Suprapubic skin (tissue), 4 donors: ENCODE measurements at places on chromosomes 7 and 10.

DNA sequence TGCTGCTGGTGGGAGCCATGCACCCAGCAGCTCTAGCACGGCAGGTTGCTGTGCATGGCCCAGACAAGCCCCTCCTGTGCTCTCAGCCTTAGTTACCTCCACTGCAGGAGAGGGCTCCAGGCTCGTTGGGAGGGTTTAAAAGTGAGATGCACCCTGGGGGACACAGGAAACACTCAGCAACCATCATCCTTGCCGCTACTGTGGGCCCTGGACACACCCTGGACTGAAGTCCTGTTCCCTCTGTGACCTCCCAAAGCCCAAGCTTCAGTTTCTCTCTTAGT lies 49.0 kb downstream of the FOXL3 start:
- no peak for DNase-seq

DNA sequence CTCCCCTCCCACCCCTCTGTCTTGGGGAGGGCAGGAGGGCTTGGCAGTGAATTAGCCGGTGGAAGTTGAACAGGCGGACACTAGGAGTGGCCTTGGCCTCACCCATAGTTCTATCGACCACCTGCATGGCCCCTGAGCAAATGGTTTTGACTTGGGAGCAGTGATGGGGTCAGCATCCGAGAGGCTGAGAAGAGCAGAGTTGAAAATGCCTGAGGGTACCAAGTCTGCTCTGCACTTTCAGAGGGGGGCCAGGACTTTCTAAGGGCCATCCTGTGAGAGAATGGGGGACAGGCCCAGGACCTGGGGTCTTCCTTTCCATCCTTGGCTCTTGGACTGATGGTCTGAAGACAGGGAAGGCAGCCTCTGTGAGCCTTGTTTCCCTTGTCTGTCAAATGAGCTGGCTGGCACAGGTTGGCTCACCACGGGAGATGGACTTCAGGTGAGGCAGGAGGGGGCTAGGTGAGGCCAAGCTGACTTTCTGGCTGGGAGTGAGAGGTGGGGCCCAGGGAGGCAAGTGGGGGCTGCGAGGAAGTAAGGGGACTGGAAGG lies 29.4 kb downstream of the CDH23 start:
- no peak for DNase-seq

GRCh38 chr10:20809631-20810030 lies 87.5 kb downstream of the NEBL start:
- no peak for DNase-seq

- no peak for DNase-seq
Measured at GRCh38 chr7:142120524-142120923, 9.0 kb downstream of the MGAM2 start.

DNA sequence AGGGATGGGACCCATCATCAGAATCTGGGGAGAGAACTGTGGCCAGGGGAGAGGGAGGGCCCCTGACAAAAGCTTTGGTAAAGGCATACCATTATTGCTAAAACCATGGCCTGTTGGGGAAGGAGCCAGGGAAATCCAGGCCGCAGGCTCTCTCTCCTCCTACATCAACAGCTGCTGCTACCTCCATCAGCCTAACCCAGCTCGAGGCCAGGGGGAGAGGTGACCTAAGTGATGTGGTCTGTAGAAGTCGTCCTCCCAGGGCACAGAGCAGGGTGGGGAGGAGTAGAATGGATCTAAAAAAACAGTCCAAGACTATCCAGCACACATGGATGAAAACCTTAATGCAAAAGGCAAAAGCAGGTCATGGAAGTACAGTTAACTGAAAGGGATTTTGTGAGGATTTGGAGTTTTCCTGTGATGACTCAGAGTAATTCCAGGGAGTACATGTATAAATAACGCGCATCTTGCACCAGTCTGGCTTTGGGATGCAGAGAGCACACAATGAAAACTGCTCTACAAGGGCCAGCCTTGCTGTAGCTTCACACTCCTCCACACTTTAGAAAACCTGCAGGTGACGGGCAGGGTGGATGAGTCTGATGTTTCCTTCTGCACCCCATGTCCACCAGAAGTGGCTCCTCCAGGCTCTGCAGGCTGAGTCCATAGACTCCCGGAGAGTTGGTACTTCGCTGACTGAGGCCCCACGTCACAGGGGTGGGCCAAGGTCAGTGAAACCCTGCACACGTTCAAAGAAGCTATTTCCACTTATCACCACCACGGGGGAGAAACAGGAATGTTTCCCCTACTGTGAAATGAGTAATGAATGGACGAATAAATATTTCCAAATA lies 38.5 kb upstream of the MSMB start:
- no peak for DNase-seq

GRCh38 chr10:99382176-99382575 lies 48.2 kb downstream of the GOT1 start:
- DNase-seq: no peak

GRCh38 chr10:29630205-29631048 lies 4.3 kb downstream of the SVIL start:
- DNase-seq: no peak

DNA sequence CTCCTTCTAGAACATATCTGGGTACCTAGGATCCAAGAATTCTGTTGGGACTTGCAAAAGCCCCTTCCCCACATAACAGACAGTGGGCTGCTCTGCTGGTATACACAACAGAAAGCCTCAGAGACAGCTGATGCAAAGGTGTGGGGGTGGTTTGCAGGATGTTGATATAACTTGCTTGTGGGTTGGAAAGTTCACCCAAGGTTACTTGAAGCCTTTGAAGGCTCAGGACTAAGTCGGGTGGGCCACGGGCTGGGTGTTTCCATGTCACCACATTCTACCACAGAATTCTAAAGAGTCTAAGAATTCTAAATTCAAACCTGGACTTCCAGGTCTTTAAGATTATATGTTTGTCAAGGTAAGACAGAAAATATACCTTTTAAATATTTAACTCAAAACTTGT lies 7.4 kb upstream of the NRCAM start:
- no peak for DNase-seq

- no peak for DNase-seq
Measured at GRCh38 chr10:16777473-16778370, 39.5 kb downstream of the RSU1 start.

GRCh38 chr7:138032186-138032585 lies 30.3 kb upstream of the CREB3L2 start:
- no peak for DNase-seq

GRCh38 chr7:27116962-27117886 lies 13.3 kb downstream of the HOXA4 start:
- DNase-seq: no peak

- no peak for DNase-seq
Measured at GRCh38 chr7:125278318-125278717, 348.7 kb upstream of the POT1 start.

GRCh38 chr10:59538623-59539022 lies 171.0 kb downstream of the SLC16A9 start:
- no peak for DNase-seq

DNA sequence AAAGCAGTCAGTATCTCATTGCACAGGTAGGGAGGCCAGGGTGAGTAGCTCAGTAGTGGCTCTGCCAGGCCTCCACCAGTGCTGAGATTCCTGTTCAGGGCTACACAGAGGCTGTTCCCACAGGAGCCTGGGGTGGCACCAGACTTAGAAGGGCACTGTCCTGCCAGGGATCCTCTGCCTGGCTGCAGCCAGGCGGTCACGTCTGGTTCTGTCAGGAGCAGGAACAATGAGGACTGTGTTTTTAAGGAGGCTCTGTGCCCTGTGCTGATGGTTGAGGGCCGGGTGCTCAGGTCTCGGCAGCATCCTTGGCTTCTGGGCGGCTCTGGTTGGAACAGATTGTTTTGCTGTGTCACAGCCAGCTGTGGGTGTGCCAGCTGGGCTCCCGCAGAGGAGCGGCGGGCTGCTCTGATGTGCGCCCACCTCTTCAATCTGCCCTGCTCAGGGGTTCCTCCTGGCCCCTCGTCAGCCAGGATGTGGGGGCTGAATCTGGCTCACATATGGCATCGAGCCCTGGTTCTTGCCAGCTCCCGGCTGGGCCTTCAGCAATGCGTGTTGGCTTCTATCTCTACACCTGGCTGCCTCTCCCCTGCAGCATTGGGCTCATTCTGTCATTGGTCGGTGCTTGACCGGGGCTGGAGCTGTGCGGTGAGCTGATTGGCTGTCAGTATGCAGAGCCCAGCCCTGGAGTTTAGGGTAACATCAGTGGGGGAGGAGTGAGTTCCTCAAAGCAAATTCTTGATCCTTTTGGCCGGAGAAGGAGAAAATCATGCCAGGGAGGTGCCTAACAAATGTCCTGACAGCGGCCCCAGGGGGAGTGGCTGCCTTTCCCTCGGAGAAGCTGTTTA lies 41.2 kb downstream of the TACR2 start:
- DNase-seq: no peak

- no peak for DNase-seq
Measured at GRCh38 chr7:55258631-55259030, 106.5 kb upstream of the LANCL2 start.

GRCh38 chr7:24778543-24779282 lies 21.4 kb upstream of the GSDME start:
- DNase-seq: no peak

GRCh38 chr7:108459922-108460551 lies 3.8 kb upstream of the NRCAM start:
- no peak for DNase-seq

DNA sequence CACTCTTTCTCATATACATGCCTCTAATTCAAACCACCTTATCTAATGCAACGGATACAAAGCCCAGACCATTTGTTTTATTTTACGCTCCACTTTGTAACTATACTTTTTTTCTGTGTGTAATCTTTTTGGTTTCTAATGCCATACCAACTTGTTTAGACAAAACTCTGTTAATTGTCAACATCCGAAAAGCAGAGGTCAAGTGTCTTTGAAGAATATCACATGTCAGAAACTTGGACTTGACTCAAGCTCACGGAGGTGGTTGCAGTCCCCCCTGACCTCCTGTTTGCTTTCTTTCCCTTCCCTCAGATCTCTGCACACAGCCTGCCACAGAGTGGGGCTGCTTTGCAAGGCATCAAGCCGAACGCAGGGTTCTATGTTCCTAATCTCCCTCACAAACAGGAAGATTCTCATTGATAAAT lies 698.9 kb downstream of the PARD3 start:
- no peak for DNase-seq

DNA sequence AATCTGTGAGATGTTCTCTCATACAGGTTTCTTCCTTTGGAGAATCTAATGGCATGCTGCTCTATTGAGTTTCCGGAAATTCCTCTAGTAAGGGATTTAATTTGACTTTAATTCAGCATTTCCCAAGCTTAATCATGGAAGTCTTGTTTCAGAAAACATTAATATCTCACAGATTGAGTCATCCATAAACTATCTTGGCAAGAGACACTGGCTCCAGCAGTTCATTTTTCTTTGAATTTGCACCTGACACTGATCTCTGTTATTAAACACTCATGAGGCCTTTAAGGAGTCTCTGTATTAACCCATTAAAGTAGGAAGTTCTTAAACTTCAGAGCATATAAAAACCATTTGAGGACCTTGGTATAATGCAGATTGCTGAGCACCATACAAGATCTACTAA lies 3.6 kb upstream of the ITGB8 start:
- no peak for DNase-seq

DNA sequence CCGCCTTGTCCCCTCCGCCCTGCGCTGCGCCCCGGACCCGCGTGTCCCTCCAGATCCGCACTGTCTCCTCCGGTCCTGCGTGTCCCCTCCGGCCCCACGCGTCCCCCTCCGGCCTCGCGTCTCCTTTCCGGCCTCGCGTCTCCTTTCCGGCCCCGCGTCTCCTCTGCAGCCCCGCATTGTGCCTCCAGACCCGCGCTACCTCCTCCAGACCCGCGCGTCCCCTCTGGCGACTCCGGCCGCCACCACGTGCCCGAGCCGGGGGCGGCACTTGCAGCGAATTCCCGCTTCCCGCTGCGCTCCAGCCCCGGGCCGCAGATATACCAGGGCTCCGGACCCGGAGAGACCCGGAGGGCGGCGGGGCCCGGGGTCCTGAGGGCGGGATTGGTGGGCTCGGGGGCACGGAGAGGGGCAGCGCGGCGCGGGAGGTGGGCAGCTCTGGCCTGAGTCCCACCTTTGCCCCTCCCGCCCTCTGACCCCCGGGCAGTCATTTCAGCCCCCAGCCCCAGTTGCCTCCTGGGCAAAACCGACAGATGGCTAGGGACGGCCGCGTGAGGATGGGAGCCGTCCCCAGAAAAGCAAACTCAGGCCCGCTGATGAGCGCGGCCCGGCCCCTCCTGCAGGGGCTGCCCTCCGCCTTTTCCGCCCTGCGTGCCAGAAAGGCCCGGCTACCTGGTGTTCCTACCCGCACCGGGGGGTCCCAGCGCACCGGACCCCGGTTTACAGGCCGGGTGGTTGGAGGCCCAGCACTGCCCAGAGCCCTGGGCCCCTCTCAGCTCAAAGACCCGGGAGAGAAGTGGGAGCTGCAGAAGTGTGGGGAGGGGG lies 56.5 kb downstream of the RBM17 start:
- no peak for DNase-seq

DNA sequence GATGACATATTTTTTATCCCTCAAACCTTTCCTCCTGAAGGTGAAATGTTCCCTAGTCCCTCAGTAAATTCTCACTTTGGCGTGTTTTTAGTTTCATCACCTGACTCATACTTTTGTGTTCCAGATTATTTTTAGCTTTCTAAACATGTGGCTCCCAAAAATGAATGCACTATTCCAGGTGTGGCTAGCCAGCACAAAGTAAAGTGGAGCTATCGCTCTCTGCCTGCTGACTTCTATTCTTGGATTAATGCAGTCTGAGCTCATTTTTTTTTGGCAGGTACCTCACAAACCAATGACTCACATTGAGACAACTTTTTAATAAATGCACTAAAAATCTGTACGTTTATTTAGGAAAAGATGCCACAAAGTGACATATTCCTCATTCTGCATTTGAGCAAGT lies 58.8 kb upstream of the LANCL2 start:
- no peak for DNase-seq

DNA sequence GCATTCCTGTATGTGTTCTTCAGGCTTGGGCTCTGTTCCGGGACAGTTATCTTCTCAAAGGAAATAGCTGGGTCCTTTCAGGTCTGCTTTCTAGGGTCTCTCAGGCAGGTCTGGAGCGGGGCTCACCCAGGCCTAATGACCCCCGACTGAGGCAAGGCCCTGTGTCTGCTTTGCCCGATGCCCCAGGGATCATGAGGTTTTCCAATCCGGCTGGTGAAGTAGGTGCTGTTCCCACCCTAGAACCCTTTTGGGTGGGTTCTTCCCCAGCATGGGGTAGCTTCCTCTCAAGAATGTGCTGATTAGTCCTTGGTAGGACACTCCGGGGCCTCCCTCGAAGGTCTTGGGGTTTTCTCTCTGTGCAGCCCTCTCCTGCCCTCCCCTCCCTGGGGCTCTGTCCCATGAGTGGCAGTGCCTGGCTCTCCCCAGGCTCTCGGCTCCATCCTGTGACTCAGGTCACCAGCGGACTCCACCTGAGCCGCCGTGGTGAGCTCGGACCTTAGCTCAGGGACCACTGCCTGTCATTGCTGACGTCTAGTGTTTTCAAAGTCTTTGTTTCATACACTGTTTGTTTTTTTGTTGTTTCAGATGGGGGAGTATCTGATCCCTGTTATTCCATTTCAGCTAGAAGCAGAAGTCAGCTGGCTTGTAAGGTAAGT lies 71.0 kb upstream of the NKX6-2 start:
- DNase-seq: no peak

DNA sequence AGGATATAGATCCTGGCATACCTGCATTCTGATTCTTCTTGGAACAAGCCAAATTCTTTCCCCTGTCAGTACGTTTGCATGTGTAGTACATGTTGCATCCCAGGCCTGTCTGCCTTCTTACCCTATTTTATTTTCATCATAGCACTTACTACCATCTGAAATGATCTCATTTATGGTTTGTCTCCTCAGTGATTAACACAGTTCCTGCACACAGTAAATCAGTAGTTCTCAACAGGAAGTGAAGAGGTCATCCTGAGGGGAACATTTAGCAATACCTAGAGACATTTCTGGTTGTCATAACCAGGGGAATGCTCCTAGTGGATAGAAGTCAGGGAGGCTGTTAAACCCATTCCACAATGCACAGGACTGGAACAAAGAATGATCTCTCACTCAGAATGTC lies 38.2 kb upstream of the SLC26A4 start:
- no peak for DNase-seq

- no peak for DNase-seq
Measured at GRCh38 chr7:100825751-100826513, 1.4 kb downstream of the EPHB4 start.
